Mucosa of descending colon (tissue), 3 donors: ENCODE measurements at places on chromosomes 1 and 21. TPM values are rescaled to one million over a fixed set of nuclear protein-coding genes. Genes with fewer than 3 reads are reported as not detected.

DNA sequence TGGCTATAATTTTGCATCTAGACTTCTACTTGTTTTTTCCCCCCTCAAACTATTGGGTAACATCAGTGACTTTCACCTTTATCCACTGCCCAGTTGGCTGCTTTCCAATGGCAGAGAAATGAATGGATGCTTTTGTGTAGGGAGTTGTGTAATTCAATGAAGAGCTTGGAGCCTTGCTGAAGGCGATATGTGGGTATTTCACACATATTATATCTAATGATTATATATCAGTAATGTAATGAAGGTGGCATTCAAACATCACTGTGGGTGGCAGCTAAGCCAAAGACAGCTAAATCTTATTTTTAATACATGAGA is 81.2 kb downstream of the TGFB2 start:
- DNase-seq = no peak

GRCh38 chr21:22355949-22356348 is 1357.7 kb downstream of the NCAM2 start:
- no peak for DNase-seq

- no peak for DNase-seq
These were observed 55.9 kb downstream of the ITPKB start for GRCh38 chr1:226682871-226683814.

Gene LAD1
- total RNA-seq = 86.0 TPM

- DNase-seq = no peak
These were observed 74.6 kb upstream of the KCND3 start for GRCh38 chr1:112063781-112064728.

Gene AMY2A
- total RNA-seq = not detected

Gene LGR6
- total RNA-seq = 1.3 TPM

GRCh38 chr1:5622412-5622811 is 369.8 kb downstream of the NPHP4 start:
- no peak for DNase-seq

Gene SNIP1
- 16.8 TPM for total RNA-seq

- DNase-seq = no peak
These were observed 84.1 kb downstream of the TM2D1 start for GRCh38 chr1:61640531-61641530.

Gene TDRD5
- 0.76 TPM for total RNA-seq

- no peak for DNase-seq
These were observed 39.8 kb downstream of the PTPN14 start for GRCh38 chr1:214511639-214511998.

GRCh38 chr1:174892016-174892415 is 107.7 kb upstream of the CACYBP start:
- no peak for DNase-seq

Gene COL9A2
- 11.2 TPM for total RNA-seq

DNA sequence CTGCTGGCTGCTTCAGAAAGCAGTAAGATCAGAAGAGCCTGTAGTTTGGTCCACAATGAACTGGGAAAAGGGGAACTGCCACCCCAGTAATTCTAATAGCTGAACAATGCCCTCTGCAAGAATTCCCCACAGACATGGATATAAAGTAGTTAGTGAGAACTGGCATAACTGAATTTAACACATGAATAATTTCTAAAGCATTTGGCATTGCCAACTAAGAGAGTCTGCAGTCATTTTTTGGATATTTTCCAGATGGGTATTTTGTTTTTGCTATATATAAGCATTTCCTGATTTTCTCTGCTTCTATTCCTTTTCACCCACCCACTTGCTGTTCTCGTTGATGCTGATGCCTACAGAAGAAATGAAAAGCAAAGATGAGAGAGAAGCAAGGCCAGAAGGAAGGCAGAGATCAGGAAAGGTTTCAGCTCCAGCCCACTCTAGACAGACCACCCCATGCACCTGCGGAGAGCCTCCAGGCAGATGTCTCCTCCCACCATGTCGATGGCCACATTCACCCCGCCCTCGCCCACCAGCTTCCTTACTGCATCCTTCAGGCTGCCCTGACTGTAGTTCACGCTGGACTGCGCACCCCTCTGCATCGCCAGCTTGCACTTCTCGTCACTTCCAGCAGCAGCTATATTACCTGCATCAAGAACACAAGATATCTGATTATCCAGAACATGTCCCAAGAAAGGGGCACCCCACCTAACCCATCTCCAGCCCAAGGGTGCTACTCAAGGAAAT is 55.9 kb upstream of the SEC16B start:
- no peak for DNase-seq

DNA sequence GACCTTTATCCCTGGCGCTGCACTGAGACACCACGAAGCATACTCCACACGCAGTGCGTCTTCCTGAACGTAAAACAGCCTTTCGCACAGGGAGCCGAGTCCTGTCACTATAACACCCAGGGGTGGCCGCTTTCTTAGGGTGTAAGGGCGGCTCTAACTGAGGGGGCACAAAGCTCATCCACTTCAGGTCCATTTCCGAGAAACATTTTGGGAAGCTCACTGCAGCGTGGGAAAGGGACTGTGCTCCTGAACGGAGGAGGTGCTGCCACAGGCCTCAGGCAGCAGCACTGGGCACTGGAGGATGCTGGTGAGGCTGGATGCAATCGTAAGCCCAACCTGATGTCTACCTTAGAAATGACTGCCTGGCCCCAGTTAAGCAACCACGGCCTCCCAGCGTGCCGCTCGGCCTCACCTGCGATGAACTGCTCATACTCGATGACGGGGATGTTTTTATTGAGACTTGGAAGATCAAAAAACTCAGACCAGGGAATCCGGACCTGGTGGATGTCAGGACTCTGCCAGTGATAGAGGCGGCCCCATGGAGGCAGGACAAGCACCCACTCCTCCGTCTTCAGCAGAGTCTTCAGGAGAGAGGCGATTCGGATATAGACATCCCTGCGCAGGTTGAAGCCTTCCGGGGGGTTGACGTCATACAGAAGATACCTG is 2.3 kb downstream of the POFUT2 start:
- DNase-seq = no peak

DNA sequence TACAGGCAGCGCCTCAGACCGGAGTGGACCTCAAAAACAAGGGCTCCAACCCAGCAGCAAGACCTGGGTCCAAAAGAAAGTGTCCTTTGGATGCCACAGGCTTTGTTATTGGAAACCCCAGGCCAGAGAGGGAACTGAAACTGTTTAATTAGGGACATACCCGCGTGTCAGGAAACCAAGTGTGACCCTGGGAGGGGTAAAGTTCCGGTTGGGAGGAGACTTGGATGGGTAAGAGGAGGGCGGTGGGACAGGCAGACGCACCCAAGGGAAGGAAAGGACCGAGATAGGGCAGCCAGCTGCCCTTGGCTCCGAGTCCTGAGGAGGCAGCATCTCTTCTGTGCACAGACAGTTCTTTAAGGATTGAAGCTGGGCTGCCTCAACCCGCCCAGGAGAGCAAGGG is 71.4 kb downstream of the CDC7 start:
- no peak for DNase-seq

DNA sequence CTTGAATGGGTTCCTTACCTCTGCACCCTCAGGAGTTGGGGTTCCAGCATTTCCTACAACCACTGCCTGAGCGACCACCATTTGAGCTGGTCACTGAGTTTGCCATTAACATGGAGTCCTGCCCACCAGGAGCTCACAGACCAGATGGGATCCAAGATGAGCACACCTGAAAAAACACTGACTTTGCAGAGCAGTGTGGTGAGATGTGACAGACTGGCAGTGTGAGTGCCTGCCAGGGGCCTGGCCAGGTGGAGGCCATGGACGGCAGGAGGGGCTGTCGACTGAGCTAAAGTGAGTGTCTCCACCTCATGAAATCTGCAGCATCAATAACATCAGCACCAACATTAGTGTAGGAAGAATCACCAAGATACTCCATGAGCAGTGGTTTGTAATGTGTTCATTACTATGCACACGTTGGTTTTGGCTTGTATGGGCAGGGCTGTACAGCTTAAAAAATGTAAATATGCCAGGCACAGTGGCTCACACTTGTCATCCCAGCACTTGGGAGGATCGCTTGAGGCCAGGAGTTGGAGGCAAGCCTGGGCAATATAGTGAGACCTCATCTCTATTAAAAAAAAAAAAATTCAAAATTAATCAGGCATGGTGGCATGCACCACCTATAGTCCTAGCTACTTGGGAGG is 12.2 kb upstream of the MIXL1 start:
- DNase-seq = no peak

Gene NSL1
- 25.3 TPM for total RNA-seq

GRCh38 chr1:192904438-192904895 is 95.6 kb downstream of the RGS2 start:
- DNase-seq = no peak

GRCh38 chr1:31886866-31887265 is 51.3 kb downstream of the PTP4A2 start:
- no peak for DNase-seq
